ENCODE measurements at places on chromosomes 1 and 21.

DNA sequence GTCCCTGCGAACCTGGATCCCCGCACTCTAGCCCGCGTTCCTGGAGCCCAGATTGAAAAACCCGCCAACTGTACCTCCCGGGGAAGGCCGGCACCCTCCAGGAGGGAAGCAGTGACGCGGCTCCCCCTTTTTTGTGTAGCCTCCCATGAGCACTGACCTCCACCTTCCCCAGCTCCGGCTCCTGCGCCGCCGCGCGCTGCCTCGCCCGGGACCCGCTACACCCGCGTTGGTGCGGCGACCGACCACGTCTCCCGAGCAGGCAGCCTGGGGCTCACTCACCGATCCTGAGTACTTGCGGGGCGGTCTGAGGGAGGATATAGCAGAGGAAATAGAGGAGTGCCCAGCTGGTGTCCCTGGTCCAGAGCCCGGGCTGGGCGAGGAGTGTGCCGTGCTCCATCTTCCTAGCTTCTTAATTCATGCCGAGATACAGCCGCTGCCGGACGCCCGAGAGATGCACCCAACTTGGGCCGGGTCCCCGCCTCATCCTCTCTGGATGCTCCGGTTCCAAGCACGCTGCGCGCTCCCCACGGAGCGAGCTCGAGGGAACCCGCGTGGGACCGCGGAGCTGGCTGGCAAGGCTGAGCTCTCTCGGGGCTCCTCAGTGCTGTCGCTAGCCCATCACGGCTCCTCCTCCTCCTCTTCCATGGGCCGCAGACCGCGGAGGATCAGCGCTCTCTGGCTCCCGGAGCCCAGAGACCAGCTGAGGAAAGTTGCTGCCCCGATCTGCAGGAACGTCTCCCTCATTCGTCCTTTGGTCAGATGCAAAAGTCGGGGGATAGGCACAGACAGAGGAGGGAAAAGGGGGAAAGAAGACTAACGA lies 482 bp downstream of the GRIK1 start:
- peak; percentile 7 for DNase-seq

DNA sequence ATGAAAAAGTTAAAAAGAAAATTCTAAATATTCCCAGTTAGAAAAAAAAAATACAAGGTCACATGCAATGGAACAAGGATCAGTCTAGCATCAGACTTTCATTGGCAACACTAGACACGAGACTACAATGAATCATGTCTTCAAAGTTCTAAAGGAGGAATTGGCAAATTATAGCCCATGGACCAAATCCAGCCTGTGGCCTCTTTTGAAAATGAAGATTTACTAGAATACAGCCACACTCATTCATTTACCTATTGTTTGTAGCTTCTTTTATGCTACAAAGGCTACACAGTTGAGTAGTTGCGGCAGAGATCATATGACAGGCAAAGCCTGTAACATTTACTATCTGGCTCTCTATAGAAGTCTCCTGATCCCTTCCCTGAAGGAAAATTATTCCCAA lies 71.4 kb downstream of the MRPL39 start:
- DNase-seq: no peak

DNA sequence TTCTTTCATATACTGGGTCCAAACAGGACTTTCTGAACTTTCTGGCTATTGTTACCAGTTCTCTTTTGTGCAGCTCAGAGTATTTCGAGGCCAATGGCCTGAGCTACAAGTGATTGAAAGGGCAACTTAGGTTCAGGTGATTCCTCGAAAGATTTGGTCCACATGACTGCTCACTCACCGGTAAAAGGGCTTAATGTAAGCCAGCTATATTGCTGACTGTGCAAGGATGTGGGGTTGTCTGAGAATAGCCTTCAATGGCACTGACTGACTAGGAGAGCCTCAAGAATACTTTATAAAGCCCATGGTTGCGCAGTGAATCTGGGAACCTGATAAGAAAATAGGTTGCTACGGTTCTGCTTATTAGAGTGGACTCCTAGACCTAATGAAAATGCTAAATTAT lies 269.0 kb downstream of the SEC16B start:
- DNase-seq: no peak

- no peak for DNase-seq
These were observed 61.3 kb downstream of the PTBP2 start for GRCh38 chr1:96782856-96783255.

GRCh38 chr1:77234096-77234495 lies 14.9 kb upstream of the PIGK start:
- DNase-seq: no peak

DNA sequence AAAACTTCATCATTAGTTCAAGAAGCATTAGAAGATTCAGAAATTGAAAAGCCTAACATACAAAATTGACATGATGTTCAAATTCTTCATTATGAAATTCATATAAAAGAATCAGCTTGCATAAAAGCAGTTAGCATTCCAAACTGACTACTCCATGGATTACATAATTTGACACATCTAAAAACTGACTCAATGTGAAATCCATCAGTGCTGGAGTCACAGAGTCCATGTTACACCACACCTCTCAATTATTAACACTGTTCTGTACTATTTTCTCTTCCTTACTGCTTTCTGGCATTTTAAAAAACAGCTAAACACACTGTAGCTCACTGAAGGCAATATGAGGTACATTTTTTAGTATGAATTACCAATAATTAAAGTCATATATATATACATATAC lies 28.0 kb downstream of the ARHGAP29 start:
- DNase-seq: peak; percentile 18

- DNase-seq: no peak
These were observed 1.6 kb downstream of the ADGRL4 start for GRCh38 chr1:79004916-79005315.

DNA sequence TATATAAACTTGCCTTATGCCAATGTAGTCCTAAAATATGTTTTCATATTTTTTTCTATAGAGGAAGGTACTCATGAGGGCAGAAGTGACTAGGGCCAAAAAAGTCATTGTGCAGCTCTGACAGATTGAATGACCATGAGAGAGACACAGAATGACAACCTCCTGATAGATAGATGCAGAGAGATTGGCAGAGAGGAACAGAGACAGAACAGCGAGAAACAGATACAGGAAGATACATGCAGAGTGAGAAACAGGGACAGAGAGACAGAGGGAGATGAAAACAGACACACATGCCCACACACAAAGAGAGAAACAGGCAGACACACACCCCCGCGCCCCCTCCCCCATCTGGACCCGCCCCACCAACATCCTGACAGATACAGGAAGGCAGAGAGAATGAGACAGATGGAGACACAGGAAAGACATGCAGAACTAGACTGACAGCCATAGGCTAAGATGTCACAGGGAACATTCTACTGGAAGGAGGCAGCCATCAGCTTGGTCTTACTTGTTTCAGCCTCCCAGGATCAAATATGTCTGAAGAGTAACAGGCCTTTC lies 211.1 kb downstream of the ST6GALNAC3 start:
- no peak for DNase-seq

- DNase-seq: no peak
These were observed 101.7 kb upstream of the ETV3 start for GRCh38 chr1:157239936-157240335.

GRCh38 chr1:22055463-22055862 lies 3.0 kb downstream of the CDC42 start:
- no peak for DNase-seq

GRCh38 chr1:202811296-202812175 lies 782 bp downstream of the PCAT6 start:
- DNase-seq: no peak

- no peak for DNase-seq
These were observed 20.7 kb upstream of the ZNF326 start for GRCh38 chr1:89974256-89974655.

GRCh38 chr1:152566681-152567080 lies at the start of gene LCE3E:
LCE3E (minus strand) TSS chr1:152566780; CDS start chr1:152566208, 572 bp downstream.
- no peak for DNase-seq

- no peak for DNase-seq
These were observed 59.1 kb upstream of the SIM2 start for GRCh38 chr21:36639769-36640168.

GRCh38 chr1:194353121-194353520 lies 1166.7 kb upstream of the B3GALT2 start:
- DNase-seq: no peak

DNA sequence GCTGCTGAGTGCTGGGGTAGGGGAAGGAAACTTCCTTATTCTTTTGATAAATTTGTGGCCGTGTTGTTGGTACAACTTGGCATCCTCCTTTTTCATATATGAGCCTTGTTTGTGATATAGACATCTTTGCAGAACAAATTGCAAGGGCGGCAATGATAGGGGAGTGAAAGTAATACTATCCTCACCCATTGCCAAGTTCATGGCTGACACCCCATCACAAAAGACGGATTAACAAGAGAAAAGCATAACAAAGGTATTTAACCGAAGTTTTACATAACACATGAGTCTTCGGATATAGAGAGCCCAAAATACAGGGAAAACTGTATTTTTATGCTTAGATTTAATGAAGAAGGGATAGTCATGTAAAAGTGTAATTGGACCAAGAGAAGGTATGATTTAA lies 86.3 kb upstream of the TMPRSS2 start:
- DNase-seq: no peak

DNA sequence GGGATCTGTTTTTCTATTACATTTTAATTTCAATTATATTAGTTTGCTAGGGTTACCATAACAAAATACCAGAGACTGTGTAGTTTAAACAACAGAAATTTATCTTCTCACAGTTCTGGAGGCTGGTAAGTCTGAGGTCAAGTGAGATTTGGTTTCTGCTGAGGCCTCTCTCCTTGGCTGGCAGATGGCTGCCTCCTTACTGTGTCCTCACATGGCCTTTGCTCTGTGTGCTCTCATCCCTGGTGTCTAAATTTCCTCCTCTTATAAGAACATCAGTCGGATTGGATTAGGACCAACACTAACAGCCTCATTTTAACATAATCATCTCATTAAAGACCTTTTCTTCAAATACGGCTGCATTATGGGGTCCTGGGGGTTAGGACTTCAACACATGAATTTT lies 195.2 kb upstream of the CHODL start:
- no peak for DNase-seq

GRCh38 chr1:204419064-204419403 lies 7.4 kb upstream of the PPP1R15B start:
- no peak for DNase-seq

Data from AG08396 (cell line).